Naive thymus-derived CD4-positive, alpha-beta T cell (primary cell): ENCODE measurements at places on chromosomes 16 and 17. TPM values are rescaled to one million over a fixed set of nuclear protein-coding genes. Genes with fewer than 3 reads are reported as not detected.

The CLDN7 gene
- polyA plus RNA-seq = 2.9 TPM

The LPCAT2 gene
- 0.22 TPM for polyA plus RNA-seq

The FN3K gene
- 1.2 TPM for polyA plus RNA-seq

The NHLRC4 gene
- polyA plus RNA-seq = 5.1 TPM

The ARHGAP44 gene
- polyA plus RNA-seq = 0.09 TPM

The CD300A gene
- polyA plus RNA-seq = 9.5 TPM

The BCL6B gene
- not detected for polyA plus RNA-seq

The TRPV2 gene
- 104 TPM for polyA plus RNA-seq

The TBC1D3K gene
- polyA plus RNA-seq = not detected
